ENCODE measurements at places on chromosomes 2 and 18.

DNA sequence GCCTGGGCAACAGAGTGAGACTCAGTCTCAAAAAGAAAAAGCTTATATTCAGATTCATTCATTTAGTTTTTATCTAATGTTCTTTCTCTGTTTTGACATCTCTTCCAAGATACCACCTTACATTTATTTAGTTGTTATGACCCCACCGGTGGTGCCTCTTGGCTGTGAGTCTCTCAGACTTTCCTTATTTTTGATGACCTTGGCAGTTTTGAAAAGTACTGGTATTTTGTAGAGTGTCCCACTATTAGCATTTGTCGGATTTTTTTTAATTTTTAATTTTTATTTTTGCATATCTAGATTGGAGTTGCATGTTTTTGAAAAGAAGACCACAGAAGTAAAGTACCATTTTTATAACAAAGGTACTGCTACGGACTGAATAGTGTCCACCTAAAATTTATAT, 351.7 kb upstream of the KYNU start:
- DNase-seq: no peak

- DNase-seq: no peak
Measured at GRCh38 chr2:151475071-151475470, 65.4 kb downstream of the RIF1 start.

- DNase-seq: no peak
Measured at GRCh38 chr2:120425014-120425413, 79.1 kb downstream of the INHBB start.

GRCh38 chr2:233223059-233223894, 28.2 kb upstream of the ATG16L1 start:
- DNase-seq: no peak

GRCh38 chr2:195633974-195634373, 23.1 kb upstream of the SLC39A10 start:
- DNase-seq: no peak

- peak; percentile 65 for DNase-seq
Measured at GRCh38 chr2:157898591-157898996, 22.5 kb upstream of the ACVR1 start.

- no peak for DNase-seq
Measured at GRCh38 chr2:104744537-104744936, 109.4 kb upstream of the POU3F3 start.

DNA sequence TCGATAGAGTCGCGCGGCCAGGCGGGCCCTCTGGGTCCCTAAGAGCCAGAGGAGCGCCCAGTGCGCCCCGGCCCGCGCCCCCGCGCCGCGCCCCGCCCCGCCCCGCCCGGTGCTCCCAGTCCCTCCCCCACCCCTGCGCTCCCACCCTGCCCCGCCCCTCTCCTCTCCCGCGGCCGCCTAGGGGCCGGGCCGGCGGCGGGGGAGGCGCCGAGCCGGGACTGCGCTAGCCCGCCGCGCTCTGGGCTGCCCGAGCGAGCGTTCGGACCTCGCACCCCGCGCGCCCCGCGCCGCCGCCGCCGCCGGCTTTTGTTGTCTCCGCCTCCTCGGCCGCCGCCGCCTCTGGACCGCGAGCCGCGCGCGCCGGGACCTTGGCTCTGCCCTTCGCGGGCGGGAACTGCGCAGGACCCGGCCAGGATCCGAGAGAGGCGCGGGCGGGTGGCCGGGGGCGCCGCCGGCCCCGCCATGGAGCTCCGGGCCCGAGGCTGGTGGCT, at the start of gene GPC1:
Gene GPC1, plus strand, starts transcription at position 207 of the 491 bp plus-strand sequence. Its CDS starts 256 bp downstream, at position 463.
- DNase-seq: peak; percentile 74

All from activated CD8-positive, alpha-beta T cell treated with anti-CD3 and anti-CD28 coated beads, Interleukin-2, amount 10 ng/mL, durations not matched to agents 7 days and 5 days (primary cell).